Nephron progenitor cell (in vitro differentiated cells): ENCODE measurements at places on chromosomes 1 and 21.

DNA sequence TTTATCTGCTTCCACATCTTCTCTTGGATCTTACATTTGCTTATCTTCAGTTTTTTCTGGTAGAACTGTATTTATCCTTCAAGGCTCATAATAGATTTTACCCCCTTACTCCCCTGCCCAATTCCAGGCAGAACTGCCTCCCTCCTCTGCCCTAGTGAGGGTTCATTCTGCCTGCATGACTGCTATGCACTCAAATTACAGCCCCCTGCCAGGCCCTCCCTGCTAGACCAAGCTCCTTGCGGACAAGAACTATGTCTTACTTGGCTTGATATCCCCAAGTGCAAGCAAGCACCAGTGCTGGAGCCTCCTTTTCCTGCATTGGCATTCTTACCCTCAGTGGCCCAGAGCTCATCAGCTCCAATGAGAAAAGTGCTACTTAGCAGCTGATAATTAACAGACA is 18.1 kb downstream of the MAPKAPK2 start:
- no peak for DNase-seq

GRCh38 chr1:59570524-59570923 is 244.2 kb upstream of the HOOK1 start:
- no peak for DNase-seq

GRCh38 chr1:53987880-53988279 is 30.1 kb downstream of the LDLRAD1 start:
- DNase-seq = no peak

GRCh38 chr1:50779801-50780200 is 180.3 kb downstream of the FAF1 start:
- DNase-seq = no peak

GRCh38 chr1:86616871-86617270 is 70.0 kb downstream of the CLCA4 start:
- no peak for DNase-seq

- no peak for DNase-seq
These were observed 6.0 kb upstream of the SLC27A3 start for GRCh38 chr1:153769221-153769620.

DNA sequence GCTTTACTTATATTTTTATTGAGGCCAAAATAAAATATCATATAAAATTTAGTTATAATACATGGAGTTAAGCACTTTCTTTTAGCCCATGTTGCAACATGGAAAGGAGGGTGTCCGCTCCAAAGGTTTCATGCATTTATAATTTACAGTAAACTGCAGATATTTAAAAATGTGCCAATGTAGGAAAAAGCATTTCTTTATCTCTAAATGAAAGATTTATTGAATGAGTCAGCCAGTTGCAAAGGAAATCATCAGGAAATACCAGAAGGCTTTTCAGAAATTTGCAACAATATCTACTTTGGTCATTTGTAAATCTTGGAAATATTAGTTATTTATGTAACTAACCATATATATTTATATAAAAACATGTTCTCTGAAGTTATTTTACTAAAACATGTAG is 12.1 kb downstream of the ATP6V1G3 start:
- no peak for DNase-seq

GRCh38 chr1:54611621-54612020 is 11.7 kb downstream of the FAM151A start:
- no peak for DNase-seq

DNA sequence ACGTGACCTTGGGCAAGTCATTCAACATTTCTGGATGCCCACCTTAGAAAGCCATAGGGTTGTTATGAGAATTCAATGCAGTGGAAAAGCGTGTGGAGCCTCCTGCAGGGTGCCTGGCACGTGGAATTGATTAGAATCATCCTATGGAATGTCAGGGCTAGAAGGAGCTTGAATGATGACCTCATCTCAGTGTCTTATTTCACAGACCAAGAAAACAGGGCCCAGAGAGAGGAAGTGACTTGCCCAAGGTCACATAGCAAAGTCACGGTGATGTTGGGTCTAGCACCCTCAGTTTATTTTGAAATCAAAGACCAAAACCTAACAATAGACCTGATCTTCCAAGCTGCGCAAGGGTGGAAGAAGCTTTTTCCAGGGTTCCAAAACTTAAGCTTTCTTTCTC is 6.0 kb downstream of the TRABD2B start:
- DNase-seq = no peak

DNA sequence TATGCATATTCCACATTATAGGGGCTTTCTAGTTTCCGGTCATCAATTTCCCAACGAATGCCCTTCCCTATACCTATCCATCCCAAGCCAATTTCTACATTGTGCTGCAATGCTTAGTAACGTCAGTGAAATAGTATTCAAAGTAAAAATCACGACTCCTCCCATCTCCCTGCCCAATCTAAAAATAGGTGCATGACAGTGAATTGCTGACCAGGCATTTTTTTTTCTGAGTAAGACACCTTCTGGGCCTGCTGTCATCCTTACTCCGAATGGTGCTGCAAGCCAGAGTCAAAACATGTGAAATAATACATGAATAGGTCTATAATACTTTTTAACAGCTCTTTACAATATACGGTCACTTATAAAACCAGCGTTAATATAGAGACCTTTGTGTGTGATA is 120.2 kb downstream of the GREM2 start:
- no peak for DNase-seq

DNA sequence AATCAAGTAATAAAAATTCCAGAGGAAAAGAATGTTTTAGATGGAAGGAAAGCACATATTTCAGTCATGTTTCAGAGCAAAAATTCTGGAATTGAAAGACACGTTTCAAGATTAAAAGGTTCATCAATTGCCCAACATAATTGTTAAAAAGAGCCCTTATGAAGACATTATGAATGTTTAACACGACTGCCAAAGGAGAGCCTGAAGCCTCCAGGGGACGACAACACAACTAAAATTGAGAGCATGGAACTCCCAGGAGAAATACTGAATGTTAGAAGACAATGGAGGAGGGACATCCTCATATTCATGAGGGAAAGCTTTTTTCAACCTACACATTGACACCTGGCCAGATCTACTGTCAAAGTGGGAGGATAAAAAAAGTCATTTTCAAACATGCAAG is 16.0 kb downstream of the OR2T11 start:
- no peak for DNase-seq

DNA sequence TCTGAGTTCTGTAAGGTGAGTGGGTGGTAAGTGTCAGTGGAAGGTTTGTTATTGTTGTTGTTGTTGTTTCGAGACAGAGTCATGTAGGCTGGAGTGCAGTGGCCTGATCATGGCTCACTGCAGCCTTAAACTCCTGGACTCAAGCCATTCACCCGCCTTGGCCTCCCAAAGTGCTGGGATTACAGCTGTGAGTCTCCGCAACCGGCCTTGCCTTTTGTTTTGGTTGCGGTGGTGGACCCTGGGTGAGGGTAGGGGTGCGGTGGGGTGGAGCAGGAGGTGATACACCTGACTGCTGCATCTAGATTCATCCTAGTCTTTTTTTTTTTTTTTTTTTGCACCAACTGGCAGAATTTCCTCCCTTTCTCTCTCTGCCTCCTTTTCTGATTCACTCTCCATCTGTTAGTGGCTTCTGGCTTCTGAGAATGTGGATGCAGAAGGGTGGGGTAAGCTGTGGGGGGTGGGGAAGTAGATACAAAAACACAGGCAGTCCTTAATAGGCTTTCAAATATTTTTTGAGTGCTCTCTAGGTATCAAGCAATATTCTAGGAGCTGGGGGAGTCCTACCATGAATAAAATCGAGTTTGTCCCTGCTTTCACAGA is 4.6 kb upstream of the GMEB1 start:
- DNase-seq = no peak

DNA sequence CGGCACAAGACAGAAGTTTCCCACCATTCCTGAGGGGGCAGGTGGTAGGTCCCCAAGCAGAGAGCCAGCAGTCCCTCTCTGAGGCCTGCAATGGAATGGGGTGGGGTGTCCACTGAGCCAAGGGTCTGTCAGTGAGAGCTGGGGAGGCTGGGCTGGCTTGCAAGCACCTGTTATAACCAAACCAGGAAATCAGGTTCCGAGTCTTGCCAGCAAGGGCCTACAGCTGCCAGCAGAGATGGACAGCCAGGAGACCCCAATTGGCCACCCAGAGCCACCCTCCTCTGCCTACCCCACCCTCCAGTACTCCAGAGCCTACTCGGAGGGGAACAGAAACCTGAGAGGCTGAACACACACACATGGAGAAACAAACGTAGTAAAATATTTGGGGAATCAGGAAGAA is 32.2 kb downstream of the PSEN2 start:
- no peak for DNase-seq

DNA sequence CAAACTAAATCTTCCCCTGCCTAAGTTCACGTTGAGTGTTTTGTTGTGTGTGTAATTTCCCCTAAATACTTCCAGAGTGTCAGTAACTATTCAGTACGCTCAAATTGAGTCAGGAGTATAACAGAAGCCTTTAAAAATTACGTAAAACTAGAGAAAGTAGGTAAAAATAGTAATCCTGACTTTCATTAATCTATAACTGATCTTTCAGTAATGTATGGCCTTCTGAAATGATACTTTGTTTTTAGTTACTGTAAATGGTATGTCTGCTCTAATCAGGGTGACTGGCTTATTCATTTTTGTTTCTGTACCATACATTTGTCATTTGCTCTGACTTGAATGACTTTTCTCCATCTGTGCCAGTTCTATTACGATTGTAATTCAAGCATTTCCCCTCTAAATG is 29.4 kb downstream of the MIER1 start:
- no peak for DNase-seq

GRCh38 chr1:44673675-44674112 is 587 bp downstream of the TMEM53 start:
- no peak for DNase-seq

- DNase-seq = no peak
These were observed 11.7 kb upstream of the CD55 start for GRCh38 chr1:207309745-207310273.

DNA sequence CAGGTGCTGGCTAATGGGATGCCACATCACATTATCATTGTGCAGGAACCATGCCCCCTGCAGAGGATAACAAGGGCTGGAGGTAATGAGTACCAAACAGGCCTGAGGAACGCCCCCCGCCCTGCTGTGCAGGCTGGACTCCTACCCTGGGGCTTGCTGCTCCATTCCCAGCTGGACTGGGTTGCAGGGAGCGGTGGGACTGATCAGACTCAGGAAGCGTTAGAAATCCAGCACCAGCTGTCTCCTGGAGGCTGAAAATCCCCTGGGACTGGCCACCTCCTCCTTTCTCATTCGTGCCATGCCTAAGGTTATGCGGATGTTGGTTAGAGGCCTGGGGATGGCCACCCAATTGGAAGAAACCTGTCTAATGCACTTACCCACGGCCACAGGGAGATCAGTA is 36.9 kb upstream of the POU3F1 start:
- DNase-seq = no peak

DNA sequence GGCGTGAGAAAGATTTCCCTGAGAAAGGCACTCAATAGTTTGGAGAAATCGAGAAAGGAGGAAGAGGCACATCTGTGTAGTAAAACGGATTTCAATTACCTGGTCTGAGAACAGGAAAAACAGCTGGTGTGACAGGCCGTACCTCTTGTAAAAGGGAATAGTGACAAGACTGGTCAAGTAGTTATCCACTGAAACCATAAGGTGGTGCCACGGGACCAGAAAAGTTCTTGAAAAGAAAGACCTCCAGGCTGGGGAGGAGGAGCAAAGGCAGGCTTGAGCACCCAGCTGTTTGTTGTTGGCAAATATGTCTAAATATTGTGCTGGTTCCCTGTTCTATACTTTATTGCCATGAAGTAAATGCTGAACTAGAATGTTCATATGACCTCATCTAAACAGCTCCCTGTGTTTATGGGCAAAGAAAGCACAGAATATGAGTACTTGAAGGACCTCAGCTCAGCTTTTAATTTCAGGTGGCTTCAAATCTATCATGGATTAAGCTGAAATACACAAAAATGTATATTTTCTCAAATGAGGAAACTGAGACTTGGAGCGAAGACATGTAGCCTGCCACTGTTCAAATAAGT is 4.0 kb downstream of the HAO2 start:
- DNase-seq = peak; percentile 25

DNA sequence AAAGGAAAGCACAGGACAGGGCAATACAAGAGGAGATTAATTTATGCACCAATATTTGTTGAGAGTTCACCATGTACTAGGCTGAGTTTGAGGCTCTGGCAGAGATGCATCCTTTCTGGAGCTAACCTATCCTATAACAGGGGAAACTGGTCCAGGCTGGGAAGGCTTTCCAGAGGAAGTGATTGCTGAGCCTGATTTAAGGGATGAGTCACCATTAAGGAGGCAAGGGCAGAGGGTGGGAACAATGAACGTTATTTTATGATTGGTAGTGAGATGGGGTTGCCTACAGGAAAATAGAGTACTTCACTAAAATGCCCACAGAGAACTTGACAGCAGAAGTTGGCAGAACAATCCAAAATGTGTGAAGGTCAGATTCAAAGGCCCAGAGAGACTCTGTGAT is 141.4 kb downstream of the PLPP3 start:
- no peak for DNase-seq

DNA sequence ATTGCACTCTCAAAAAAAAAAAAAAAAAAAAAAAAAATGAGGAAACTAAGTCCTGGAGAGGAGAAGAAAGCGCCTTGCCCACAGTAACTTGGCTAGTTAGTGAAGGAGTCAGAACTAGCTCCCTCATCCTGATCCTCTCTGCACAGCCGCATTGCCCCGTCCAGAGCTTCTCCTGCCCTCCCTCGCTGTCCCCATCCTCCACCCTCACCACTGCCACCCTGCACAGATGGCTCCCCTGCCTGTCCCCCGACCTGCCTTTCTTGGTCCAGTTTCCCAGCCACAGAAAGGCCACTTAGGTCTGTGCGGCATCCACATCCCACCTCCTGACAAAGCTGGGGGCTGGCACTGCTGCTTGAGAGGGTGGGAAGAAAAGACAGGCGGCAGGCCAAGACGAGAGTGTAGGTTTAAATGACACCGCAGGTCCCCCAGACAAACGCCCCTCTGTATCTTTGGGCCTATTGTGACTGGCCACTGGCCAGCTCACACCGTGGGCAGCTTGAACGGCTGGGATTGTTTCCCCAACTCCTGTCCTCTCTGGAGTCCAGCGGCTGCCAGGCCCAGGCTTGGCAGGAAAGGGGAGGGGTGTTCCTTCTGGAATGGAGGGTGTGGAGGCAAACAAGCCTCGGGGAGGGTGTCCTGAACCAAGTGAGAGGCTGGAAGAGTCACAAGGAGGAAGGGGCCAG is 20.2 kb downstream of the NCMAP start:
- DNase-seq = no peak

DNA sequence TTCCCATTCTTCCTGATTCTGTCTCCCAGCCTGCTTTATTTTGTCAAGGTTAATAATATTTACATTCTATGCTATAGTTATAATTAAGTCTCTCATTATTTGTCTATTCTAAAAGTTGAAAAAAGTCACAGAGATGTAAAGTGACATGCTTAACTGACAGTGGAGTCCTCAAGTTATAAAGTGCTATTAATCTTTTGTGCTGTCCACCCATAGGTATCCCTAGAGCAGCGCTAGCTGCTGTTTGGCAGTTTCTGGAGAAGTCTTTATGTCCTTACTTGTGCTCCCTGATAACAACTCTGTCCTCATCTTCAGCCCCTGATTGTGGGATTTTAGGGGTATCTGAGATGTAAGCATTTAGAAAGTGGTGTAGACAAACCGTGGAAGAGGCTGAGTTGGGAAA is 13.1 kb downstream of the BACH1 start:
- no peak for DNase-seq
